Forelimb muscle (tissue), 1 donor: ENCODE measurements at places on chromosomes 1 and 21.

DNA sequence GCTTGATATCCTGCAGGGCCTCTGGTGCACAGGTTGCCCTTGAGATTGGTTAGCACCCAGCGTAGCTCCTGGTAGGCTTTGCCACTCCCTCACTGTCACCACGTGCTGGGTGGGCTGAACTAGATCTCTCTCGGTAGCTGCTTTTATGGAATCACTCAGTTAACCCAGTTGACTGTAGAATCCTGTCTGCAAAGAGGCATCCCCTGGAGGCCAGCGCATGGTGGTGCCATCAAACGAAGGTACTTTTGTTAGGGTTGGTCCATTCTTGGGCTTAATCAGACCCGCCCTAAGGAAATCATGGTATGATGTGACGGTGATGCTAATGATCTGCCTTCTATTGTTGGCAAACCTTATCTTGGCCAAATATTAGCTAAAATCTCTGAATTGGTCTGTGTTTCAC is 153.4 kb downstream of the GALNT2 start:
- DNase-seq, result no peak

DNA sequence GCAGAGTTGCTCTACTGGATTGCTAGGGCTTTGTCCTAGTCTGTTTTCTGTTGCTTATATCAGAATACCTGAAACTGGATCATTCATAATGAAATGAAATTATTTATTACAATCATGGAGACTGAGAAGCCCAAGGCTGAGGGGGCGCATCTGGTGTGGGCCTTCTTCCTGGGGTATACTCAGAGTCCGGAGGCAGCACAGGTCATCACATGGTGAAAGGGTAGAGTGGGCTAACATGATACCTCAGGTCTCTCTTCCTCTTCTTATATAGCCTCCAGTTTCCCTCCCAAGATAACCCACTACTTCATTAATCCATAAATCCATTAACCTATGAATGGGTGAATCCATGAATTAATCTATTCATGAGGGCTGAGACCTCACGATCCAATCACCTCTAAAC is 667.6 kb upstream of the NCAM2 start:
- no peak for DNase-seq

DNA sequence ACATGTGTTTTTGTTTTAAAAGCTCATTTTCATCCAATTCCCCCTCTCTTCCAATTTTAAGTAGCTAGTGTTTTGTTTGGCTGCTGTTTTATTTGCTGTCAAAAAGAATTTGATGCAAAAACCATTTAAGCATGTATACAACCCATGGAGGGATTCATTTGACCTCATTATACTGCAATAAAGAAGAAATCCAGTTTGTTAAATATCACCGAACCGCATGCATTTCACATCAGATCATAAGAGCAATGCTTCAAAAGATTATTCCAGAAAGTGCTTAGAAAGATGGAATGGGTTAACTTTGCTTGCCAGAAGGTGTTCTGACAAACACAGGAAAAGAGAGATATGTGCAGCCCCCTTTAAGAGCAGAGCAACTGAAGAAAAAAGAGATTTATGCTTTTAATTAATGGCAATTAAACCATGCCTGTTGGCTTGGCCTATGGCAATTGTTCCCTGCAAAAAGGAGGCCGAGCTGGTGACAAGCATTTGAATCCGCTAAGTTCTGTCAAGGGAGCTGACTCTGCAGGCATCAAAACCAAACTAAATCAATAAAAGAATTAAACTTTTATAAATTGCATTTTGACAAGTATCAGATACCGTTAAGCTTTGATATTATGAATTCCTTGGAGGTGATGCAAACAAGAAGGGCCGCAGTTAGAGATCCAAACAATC is 14.4 kb upstream of the BARHL2 start:
- no peak for DNase-seq

DNA sequence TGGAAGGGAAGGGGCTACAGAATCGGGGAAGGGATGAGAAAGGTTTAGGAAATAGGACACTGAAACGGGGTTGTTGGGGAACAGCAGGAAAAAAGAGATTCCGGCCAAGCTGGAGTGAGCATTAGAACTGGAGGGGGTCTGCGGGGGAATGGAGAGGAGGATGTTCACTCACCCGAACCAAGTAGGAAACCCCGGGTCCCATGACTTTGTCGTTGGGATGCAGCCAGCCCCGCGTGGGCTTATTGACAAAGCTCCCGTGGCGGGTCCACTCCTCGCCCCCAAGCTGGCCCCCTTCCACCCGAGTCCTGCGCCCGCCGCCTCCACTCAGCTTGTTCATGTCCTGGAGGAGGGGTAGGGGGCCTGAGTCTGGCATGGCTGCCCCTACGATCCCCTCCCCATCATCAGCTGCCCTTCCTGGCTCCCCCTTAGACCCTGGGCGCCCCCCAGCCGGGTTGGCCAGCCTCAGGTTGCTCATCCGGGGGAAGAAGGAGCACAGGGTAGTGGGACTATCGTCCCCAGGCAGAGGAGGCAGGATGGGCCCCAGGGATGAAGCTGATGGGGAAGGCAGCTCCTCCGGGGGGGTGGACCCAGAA is 591 bp downstream of the SHC1 start:
- DNase-seq, result no peak

- DNase-seq, result no peak
These were observed 175.4 kb upstream of the GORAB start for GRCh38 chr1:170356585-170356984.

DNA sequence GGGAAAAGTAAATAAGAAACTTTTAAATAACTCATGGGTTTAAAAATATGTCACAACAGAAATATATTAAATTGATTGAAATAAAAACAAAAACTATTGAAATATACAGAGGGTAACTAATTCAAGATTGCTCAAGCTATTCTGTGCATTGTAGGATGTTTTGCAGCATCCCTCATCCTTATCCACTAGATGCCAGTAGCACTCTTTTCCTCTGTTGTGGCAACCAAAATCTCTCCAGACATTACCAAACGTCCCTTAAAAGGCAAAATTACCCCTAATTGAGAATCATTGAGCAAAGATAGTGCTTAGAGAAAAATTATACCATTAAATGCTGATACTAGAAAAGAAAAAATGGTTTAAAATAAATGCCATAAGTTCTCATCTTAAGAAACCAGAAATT is 682.6 kb downstream of the RWDD3 start:
- no peak for DNase-seq
